ENCODE measurements at places on chromosomes 16 and 17.

- DNase-seq: no peak
Measured at GRCh38 chr16:68496689-68497088, 42.4 kb upstream of the ZFP90 start.

DNA sequence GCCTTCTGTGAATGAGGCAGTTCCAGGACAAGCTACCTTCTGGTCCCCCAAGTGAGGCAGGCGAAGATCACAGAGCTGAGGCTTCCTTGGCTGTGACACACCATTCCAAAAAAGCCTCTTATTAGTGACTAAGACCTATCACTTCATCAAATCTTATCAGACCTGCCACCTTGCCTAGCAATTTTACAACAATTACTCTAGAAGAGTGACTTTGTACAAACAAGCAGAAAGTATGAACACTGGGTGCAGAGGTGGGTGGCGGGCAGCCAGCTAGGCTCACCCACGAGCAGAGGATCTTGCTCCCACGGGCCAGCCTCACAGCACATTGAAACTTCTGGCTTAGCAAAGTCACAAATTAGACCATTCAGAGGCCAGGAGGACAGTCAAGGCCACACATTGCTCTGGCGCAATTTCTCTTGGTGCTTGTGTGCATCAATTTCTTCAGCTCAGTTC, 2.2 kb upstream of the ICAM2 start:
- no peak for DNase-seq

- no peak for DNase-seq
Measured at GRCh38 chr17:81471818-81472456, 40.7 kb downstream of the ACTG1 start.

GRCh38 chr17:77036136-77036840, 104.5 kb upstream of the SEC14L1 start:
- no peak for DNase-seq

DNA sequence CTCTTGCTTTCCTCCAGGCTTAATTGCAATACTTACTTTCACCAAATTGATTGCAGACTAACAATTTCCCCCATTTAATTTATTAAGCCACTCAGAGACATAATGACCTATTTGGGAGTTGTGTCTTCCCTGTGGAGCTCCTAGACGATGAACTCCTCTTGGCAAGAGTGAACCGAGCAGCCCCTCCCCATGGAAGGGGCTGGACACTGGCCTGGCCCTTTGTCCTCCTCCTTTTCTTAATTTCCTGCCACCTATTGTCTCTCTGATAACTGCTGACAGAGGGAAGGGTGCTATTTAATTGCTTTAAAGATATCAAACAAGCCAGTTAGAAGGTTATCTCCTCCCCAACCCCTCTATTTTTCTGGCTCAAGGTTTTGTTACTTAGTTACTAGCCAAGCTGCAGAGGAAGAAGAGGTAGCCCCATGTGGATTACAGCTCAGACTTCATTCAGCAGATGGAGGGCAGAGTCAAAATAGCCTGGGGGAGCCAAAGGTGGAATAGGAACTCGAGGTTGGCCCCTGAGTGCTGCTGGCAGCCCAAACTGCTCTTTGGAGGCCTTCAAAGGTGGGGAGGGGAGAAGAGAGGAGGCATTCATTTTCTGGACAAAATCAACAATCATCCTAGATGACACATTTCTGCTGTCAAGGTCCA, 3.7 kb upstream of the SSTR2 start:
- no peak for DNase-seq

DNA sequence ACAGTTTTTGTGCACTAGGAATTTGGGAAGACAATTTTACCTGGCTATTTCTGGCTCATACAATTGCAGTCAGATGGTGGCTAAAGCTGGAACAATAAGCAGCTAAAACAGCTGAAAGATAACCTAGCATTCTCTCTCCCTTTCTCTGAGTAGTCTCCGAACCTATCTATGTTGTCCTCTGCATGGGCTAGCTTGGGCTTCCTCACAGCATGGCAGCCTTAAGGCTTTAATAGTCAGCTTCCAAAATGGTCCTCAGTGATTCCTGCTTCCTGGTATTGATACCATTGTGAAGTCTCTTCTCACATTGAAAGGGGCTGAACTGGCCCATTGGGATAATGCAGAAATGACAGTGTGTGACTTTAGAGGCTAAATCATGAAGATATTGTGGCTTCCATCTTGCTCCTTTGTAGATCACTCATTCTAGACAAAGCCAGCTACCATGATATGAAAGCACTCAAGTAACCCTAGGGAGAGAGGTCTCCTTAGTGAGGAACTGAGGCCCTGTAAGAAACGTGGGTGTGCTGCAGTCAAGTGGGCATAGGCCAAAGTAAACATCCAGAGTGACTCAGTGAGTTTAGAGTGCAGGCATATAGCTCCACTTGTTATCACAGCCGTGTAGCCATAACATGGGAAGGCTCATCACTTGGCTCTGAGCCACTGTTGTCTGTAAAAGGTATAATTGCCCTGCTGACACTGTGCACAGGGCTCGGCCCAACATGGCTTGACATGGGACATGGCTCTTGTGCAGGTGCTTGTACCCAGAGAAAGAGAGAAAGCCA, 5.5 kb upstream of the VKORC1 start:
- peak; percentile 36 for DNase-seq

DNA sequence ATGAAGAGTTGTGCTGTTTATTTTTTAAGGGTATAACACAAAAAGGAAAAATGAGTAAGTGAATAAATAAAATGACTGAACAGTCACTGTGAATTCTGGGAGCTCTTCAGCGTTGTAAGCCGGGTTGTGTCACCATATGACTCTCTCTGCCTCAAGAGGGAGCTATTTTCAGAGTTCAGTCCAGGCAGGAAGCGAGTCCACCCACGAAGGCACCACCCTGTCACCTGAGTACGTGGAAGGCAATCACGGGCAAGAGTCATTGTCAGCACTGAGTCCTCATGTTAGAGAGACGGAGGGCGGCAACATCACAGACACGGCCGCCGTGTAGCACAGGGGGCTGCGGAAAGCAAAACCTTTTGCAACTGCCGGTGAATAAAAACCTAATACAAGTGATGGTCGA, 227.6 kb downstream of the UTP18 start:
- DNase-seq: no peak

GRCh38 chr16:47465919-47466630, 4.9 kb downstream of the PHKB start:
- DNase-seq: no peak

GRCh38 chr17:32875923-32876416, 954 bp downstream of the MYO1D start:
- DNase-seq: peak; percentile 63

GRCh38 chr17:57211543-57211942, 44.8 kb upstream of the MSI2 start:
- peak; percentile 58 for DNase-seq

DNA sequence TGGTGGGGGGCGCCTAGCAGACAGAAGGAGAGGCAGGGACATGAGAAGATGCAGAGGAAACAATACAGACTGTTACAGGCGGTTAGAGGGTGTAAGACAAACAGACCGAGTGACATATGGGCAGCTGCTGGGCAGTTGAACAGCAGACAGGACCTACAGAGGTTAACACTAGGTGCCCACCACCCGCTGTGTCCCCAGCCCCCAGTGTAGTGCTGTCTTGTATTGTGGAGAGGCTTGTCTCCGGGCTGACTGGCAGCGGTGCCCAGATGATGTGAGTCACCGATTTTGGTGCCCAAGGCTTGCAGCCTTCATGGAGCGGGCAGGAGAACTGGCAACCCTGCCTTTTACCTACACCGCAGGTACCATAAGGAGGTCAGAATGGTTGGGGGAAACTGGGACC, 2.4 kb upstream of the CXCL16 start:
- DNase-seq: no peak

DNA sequence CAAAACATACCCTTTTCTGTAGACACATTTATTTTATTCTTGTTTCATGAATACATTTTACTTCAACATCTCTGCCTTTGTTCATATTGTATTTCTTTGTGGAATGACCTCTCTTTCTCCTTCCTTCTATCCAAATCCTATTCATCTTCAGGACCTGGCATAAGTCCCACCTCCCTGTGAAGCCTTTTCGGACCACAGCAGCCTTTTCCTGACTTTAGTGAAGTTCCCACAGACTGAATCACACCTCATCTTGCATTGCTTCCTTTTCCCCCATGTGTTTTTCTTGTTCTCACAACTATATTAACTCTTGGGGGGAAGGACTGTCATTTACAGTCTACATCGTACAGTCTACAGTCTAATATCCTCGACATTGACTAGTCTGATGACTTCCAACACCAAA, 58.2 kb downstream of the MFSD11 start:
- DNase-seq: peak; percentile 29

DNA sequence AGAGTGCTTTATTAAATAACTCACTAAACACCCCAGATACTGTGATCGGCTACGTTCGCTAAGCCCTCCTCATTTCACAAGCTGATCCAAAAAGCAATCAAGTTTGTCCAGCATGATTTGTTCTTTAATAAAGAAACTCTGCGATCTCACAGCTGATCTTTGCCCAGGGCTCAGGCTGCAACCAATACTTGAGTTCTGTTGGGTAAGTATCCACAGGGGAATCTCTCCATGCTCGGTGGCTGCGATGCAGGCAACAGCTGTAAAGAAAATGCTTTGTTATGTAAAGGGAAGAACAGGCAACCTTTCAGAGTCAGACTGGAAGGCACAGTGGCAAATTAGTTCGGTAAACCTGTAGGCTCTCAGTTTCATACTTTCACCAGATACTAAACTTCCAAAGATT, 67.5 kb downstream of the SHISA6 start:
- no peak for DNase-seq

GRCh38 chr16:67561501-67561823, 864 bp upstream of the CTCF start:
- DNase-seq: no peak

- no peak for DNase-seq
Measured at GRCh38 chr17:77090476-77090875, 50.3 kb upstream of the SEC14L1 start.

GRCh38 chr16:76428858-76429257, 151.7 kb downstream of the CNTNAP4 start:
- DNase-seq: no peak

- no peak for DNase-seq
Measured at GRCh38 chr17:69723741-69724140, 309.2 kb downstream of the MAP2K6 start.

DNA sequence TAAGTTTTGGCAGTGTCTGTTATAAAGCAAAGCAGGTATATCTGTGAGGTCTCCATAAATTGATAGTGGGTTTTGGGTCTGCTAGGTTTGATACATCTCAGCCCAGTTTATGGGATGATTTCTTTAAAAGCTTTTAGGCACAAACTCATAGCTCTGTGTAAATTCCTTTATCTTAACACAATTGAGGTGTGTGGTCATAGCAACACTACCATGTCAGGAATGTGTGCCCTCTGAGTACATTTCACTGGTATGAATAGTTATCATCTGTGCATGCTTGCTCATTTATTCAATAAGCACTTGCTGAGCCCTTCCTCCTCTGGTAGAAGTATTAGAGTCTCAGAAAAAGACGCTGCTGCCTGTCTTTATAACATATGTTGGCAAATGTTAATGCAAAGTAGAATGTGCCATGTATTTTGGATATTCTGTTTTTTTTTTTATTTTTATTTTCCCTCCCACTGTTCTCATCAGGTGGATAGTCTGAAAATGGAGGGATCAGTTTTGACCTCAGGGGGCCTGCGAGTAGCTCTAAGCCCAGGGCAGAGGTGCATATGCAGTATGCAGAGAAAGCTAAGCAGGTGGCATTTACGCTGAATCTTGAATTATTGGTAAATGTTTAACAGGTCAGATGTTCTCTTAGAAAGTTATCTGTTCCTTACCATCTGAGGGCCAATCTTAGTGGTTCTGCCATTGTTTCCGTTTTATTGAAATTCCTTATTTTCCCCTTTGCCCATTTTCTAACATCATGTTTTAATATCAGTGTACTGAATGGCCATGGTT, 90.7 kb downstream of the WNT3 start:
- no peak for DNase-seq

DNA sequence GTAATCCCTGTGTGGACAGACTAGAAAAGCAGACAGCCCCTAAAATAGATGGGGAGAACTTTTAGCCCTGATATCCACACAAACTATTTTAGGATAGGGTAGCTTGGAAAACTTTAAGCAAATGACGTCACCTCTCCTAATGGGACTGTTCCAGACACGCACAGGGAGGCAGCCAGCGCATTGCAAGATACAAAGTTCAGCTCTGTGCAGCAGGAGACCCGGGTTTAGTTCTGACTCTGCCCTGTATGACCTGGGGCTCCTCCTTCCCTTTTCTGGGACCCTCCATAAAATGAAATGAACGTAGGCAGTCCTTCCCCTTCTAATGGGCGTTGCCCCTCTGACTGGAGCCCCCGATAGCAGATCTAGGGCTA, 6.3 kb downstream of the ZNF689 start:
- no peak for DNase-seq

DNA sequence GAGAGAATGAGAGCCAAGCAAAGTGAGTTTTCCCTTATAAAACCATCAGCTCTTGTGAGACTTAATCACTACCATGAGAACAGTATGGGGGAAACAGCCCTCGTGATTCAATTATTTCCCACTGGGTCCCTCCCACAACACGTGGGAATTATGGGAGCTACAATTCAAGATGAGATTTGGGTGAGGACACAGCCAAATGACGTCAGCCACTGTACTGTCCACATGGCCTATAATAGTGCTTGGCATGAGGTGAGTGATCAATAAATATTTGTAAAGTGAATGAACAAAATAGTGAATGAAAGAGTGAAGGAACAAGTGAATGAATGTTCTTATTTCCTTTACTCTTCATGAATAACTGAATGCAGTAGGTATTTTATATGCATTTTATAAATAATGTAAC, 199.1 kb upstream of the GOT2 start:
- no peak for DNase-seq

DNA sequence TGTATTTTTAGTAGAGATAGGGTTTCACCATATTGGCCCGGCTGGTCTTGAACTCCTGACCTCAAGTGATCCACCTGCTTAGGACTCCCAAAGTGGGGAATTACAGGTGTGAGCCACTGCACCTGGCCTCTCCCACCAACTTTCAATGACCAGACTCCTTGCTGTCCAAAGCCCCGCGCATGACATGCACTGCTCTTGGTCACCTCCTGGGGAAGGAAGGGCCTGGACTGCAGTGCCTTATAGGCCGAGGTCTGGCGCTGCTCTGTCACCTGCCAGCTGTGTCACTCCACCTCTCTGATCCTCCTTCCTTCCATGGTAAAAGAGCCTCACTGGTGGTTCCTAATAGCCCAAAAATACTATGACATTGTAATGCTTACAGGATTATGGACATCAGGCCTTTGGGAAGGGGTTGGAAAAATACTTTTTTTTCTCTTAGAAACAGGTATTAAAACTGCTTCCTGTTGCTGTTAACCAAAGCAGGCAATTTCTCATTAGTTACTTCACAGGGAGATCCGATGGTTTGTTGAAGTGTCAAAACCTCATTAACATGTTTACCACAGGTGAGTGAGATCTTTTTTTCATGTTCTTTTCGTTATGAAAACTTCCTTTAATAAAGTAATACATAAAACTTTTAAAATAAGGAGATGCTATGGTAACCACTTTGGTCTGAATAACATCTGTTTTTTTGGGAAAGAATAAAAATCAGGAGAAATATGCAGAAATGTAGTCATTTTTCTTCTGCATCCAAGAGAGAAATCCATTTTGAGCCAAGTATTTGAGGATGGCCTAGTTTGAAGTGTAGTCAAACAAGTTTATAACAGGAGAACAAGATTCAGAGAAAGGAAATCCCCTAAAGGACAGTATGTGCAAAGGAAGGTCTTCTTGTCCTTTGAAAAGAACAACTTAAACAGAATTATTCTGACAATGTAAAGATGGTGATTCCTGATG, 35.5 kb downstream of the GRB7 start:
- DNase-seq: no peak

- DNase-seq: peak; percentile 45
Measured at GRCh38 chr17:2058586-2059546, 4.0 kb downstream of the HIC1 start.

Measured in dermis microvascular lymphatic vessel endothelial cell (primary cell).